GM10248 (cell line): ENCODE measurements at places on chromosomes 16 and 17.

- DNase-seq = no peak
Observed at GRCh38 chr17:53619025-53619424, 203.7 kb upstream of the KIF2B start.

- DNase-seq = no peak
Observed at GRCh38 chr17:17790637-17791464, 45.9 kb downstream of the SREBF1 start.

GRCh38 chr16:89556750-89557689 lies 3.5 kb upstream of the RPL13 start:
- DNase-seq = peak; percentile 84

GRCh38 chr16:15034266-15035162 lies 21.4 kb downstream of the NTAN1 start:
- DNase-seq = no peak

DNA sequence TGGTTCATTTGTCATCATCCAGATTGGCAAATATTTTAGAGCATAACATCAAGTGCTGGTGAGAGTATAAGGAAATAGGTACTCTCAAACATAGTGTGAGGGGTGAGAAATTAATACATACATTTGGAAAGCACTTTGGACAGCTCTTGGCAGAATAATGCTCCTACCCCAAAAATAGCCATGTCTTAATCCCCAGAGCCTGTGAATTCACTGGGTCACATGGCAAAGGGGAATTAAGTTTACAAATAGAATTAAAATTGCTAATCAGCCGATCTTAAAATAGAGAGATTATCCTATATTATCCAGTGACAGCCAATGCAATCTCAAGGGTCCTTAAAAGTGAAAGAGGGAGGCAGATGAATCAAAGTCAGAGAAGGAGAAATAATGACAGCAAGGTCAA lies 38.8 kb upstream of the ANKFN1 start:
- no peak for DNase-seq

DNA sequence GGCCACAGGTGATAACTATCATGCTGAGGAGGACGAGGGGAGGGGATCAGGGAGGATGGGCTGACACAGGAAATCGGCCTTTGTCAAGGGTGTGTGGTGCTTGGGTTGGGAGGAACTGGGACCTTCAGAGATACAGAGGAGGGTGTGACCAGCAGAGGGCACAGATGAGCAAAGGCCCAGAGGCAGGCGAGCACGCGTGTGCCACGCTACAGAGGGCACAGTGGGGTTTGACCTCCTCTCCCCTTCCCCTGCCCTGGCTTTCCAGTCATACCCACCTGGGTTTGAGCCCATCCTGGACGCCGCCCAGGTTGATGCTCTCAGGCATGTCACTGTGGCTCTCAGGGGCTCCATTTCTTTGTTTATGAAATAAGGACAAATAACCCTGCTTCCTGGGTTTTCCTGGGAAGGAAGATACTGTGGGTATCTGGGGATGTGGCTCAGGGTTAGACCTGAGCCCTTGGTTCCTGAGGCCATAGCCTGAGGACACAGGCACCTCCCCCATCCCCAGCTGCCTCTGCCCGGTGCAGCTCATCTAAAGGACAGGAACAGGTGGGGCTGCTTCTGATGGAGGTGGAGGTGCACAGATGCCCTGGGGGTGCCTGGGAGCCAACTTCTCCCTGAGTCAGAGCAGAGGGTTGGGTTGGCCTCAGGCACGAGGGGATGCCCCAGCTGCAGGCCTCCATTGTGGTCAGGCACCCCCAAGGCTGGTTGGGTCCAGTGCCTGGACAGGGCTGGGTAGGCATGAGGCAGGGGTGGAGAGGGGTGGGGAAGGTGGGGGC lies 51.8 kb downstream of the BEAN1 start:
- peak; percentile 85 for DNase-seq

GRCh38 chr16:86975445-86975844 lies 341.7 kb downstream of the C16orf95 start:
- DNase-seq = no peak

DNA sequence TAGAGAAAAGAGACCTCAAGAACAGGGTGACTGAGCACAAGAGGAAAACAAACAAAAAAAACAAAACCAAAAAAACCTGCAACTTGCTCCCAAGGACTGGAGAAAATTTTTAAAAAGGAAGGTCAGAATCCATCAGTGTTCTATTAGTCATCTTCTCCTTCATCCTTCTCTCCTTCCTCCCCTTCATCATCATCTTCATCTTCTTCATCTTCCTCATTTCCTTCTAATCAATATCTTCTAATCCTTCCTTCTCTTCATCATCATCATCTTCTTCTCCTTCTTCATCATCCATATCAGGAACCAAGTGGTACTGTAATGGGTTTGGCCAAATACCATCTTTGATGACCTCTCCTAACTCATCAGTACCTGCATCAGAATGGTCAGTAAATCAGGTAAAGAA lies 12.2 kb downstream of the HSF5 start:
- DNase-seq = no peak

DNA sequence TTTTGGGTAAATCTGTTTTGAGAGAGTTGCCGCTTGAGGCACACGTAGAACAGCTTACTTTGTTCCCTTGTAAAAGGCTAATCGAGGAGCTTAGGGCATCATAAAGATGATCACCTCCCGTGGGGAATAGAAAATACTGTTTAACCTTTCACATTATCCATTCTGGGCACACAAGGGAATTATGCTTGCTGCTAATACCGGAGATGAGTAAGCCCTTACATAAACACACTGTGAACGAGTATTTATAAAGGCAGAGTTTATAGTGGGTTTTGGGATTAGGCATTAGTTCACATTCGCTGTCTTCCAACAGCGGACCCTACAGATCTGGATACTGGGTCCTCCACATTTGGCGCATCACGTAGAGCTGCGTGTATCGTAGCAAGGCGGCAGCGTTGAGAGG lies 51.2 kb upstream of the CNTNAP4 start:
- DNase-seq = no peak

DNA sequence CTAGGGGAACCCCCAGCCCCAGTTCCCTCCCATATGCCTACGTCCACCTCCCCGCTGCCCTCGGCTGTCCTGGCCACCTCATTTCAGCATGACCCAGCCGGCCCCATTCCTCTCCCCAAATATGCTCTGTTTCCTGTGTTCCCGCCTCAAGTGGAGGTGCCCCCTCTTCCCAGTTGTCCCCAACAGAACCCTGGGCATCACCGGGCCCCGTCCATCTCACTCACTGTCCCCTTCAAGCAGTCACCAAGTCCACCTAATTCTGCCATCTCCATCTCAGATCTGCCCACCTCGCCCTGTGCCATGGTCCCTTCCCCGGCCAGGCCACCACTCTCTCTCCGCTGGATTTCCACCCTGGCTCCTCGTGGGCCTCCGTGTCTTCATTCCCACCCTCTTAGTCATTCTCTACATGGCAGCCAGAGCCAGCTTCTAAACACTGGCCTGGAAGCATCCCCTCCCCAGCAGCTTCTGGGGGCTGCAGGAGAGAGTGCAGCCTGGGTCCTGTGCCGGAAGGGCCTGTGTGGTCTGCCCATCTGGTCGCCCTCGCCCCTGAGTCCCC lies 12.8 kb downstream of the CDK3 start:
- no peak for DNase-seq

DNA sequence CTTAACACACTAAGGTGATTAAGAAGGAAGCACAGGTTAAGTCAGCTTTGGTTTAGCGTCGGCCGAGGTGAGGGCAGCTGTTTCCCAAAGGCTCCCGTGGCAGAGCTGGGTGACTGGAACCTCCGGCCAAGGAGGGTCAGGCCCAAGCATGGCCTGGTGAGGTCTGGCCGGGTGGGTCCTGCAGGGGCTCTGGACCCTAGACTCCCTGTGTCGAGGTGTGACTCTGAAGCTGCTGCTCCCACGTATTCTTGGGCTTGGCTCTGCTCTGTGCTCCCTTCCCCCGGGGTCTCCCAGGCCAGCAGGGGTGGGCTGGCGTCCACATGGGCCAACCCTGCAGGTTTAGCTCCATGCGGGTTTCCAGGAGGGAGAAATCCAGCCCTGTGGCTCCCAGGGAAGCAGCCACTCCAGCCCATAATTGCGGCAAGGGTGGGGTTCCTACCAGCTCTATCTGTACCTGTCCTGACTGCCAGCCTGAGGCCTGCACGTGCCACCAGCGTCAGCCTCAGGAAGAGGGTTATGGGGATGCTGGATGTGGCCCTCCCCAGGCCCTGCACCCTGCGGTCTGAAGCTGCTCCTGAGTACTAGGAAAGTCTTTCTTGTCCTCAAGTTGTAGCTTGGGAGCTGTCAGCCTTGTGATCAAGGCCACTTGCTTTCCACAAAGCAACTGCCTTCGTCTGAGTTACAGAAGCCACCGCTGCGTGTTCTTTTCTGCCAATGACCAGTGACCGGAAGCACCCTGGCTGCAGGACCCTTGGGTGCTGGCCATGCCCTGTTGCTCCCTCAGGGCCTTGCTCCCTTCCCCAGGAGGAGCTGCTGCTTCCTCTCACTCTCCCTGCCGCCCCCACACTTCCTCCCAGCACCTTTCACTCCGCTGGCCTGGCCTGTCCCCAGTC lies 4.8 kb downstream of the CDK5R1 start:
- peak; percentile 68 for DNase-seq

DNA sequence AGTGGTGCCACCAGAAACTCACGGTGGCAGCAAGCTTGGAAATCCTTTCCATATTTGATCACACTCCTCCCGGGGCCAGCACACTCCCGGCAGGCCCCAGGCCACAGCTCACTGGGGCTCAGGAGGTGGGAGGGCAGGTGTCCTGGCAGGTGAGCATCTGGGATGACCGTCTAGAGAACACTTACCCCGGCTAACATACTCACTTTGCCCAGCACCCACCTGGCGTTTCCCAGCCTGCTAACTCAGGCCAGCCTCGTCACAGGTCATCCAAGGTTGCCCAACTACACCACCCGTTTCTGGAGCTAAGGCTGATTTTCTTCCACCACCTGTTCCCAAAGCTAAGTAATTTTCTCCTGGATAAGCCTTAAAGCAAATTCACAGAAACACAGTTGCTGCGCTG lies 24.9 kb downstream of the FBXO31 start:
- no peak for DNase-seq

- DNase-seq = no peak
Observed at GRCh38 chr16:26987597-26988010, 79.1 kb upstream of the C16orf82 start.

DNA sequence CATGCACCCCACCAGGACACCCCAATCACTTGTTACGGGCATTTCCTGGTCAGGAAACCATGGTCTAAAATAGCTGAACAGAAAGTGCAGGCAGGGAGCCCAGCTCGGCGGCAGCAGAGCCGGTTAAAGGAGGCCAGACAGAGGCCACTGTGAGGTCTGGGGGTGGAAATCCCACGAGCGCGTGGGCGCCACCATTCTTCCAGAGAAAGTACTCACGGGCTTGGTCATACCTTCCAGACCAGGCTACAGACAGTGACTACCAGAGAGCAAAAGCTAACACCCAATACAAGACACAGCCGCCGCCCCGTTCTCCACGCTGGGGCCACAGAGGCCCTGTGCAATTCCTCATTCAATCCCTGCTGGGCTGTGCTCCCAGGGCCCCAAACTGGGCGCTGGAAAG lies 11.9 kb downstream of the CEP131 start:
- no peak for DNase-seq

DNA sequence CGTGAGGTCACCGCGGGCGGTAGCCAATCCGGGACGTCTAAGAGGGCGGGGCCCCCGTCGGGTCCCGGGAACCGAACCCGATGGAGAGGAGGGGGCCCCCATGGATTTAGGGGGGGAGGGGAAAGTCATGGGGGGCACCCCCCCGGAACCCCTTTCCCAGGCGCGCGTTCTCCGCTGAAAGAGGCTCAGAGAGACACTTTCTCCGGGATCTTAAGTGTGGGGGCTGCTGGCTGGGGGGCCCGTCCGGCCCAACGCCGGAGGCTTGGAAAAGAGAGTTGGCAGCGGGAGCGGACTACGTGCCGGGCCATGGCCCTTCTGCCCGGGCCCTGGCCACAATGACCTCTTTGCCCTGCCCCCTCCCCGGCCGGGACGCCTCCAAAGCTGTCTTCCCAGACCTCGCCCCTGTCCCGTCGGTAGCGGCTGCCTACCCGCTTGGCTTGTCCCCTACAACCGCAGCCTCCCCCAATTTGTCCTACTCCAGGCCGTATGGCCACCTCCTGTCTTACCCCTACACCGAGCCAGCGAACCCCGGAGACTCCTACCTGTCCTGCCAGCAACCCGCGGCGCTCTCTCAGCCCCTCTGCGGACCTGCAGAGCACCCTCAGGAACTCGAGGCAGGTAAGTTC lies at the start of gene DLX4:
DLX4 (plus strand) TSS at position 57 of the 626 bp plus-strand sequence; CDS start at position 336, 279 bp downstream.
- peak; percentile 62 for DNase-seq

GRCh38 chr16:23434380-23434779 lies 18.6 kb downstream of the COG7 start:
- peak; percentile 69 for DNase-seq

DNA sequence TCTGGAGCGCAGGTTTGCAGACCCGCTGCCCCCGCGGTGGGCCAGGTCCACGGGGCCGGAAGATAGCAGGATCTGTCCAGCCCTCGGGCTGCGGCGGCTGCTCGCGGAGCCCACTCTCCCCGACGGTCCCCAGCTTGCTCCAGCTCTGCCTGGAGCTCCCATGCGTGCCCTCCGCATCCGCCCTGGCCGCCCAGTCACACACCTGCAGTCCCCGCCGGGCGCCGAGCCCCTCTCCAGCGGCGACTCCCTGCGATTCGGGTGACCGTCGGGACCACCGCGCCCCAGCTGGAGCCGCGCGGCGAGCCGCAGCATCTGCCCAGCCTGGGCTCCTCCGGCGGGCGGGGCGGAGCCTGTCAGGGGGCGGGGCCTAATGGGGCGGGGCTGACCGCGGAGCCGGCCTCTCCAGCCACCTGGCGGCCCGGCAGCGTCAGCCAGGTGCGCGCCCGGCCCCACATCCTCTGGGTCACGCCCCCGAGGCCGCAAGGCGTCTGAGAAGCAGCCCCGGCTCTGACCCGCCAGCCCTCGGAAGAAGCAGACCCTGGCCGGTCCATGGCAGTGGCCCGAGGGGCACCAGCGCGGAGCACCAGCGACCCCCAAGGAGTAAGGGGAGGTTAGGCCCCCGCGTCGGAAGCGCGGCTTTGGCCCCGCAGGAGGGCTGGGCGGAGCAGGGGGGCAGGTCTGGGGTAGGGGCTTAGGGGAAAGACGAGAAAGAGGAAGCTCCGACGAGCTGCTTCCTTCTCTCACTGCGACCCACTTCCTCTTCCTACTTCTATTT lies at the start of gene PIK3R5:
PIK3R5 (minus strand) TSS at position 314 of the 775 bp plus-strand sequence. CDS start 54,213 bp downstream, outside the sequence.
- DNase-seq = peak; percentile 93

DNA sequence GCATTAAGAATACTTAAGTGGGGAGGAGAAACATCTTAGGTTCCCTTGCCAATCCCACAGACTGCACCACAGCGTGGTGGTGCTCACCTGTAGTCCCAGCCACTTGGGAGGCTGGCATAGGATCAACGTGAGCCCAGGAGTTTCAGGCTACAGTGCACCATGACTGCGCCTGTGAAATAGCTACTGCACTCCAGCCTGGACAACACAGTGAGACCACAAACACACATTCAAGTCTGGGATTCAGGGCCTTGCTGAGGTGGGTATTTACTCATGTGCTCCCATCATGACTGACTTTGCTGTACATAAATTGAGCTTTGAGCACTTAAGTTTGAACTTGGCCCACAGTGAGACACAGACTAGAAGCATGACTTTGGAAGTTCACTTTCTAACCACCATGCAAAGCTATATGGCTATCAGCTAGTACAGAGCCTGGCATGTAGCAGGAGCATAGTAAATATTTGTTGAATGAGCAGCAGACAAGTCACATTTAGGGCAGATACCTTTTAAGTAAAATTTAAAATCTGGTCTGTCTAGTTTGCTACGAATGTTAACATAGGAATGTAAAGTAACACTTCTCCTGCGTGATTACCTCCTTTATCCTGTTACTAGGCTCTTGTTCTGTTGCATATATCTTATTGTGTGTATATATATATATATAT lies 33.5 kb downstream of the CEP95 start:
- DNase-seq = no peak
